ENCODE measurements at places on chromosomes 3 and 15. TPM values are rescaled to one million over a fixed set of nuclear protein-coding genes. Genes with fewer than 3 reads are reported as not detected.

- no peak for DNase-seq
Measured at GRCh38 chr3:4139462-4140140, 163.6 kb upstream of the SETMAR start.

- DNase-seq, result no peak
Measured at GRCh38 chr15:34753236-34753894, 1.4 kb downstream of the GJD2 start.

DNA sequence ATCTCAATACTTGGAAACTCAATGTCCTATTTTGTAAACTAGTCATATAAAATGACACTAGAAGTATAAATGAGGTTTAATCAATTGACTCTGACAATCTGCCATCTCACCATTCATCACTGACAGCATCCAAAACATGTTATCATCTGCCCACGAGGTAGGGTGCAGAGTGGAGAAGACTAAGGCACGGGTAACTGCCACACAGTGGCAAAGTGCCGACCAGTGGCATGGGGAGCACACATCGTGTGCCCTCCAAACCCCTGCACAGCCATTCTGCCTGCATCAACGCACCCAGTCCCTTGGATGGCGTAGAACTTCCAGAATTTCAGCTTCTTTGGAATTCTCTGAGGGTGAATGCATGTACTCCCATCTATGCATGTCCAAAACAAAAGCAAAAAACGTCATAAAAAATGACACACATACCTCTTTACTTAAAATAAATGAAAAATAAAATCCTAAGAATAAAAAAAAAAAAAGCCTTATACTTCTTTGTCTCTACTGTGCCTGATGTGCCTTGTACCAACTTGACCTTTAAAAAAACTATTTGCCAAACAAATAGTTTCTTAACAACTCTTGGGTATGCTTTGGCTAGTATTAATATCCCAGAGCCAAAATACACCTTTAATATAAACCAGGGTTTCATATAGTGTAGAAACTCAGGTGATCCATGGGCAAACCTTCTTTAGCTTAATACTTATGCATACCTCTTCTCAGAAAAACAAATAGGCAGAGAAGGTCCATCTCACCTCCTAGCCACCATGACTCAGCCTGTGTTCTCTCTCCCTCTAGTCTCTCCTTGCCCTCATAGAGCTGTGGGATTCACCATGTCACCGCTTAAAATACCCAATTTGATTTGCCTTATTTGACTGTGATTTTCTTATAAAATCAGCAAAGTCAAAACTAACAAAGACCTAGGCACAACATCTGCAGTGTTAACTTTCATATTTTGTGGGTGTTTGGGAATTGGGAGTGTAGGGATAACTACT lies 12.7 kb downstream of the CPOX start:
- DNase-seq, result no peak

GRCh38 chr3:159938714-159939113 lies 49.9 kb upstream of the IL12A start:
- no peak for DNase-seq

DNA sequence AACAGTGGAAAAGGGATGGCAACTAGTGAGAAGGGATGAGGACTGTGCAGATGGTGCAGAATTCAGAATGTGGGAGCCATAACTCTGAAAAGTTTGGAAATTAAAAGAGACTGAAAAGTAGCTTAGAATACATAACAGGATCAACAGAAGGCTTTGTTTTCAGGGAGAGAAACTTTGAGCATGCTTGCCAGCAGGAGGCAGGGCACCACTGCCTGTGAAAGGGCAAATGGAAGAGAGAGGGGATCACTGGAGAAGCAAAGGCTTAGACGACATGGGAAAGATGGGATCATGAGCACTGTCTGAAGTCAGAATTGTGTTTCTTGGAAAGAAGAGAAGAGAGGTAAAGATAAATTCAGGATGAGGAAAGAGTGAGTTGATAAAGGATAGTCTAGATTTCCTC lies 99.6 kb downstream of the ABI3BP start:
- no peak for DNase-seq

Gene CHRM5
- 0.27 TPM for total RNA-seq

GRCh38 chr15:51736751-51737521 lies 519 bp downstream of the LYSMD2 start:
- peak; percentile 68 for DNase-seq

- DNase-seq, result no peak
Measured at GRCh38 chr15:29051422-29051821, 165.6 kb downstream of the APBA2 start.

- DNase-seq, result no peak
Measured at GRCh38 chr3:44952689-44953088, 23.3 kb downstream of the ZDHHC3 start.

Gene NFKBIZ
- total RNA-seq, result 4.0 TPM

Gene FBN1
- 38.6 TPM for total RNA-seq
